Activated T-cell treated with anti-CD3 and anti-CD28 coated beads, Interleukin-2, amount 50 U/mL, for 48 hours (primary cell): ENCODE measurements at places on chromosomes 1 and 21.

- DNase-seq = no peak
These were observed 56.9 kb downstream of the FHAD1 start for GRCh38 chr1:15303935-15304334.

- DNase-seq = no peak
These were observed 48.7 kb upstream of the KIRREL1 start for GRCh38 chr1:157944663-157945280.

GRCh38 chr1:226964068-226964425 lies 24.0 kb downstream of the COQ8A start:
- no peak for DNase-seq

DNA sequence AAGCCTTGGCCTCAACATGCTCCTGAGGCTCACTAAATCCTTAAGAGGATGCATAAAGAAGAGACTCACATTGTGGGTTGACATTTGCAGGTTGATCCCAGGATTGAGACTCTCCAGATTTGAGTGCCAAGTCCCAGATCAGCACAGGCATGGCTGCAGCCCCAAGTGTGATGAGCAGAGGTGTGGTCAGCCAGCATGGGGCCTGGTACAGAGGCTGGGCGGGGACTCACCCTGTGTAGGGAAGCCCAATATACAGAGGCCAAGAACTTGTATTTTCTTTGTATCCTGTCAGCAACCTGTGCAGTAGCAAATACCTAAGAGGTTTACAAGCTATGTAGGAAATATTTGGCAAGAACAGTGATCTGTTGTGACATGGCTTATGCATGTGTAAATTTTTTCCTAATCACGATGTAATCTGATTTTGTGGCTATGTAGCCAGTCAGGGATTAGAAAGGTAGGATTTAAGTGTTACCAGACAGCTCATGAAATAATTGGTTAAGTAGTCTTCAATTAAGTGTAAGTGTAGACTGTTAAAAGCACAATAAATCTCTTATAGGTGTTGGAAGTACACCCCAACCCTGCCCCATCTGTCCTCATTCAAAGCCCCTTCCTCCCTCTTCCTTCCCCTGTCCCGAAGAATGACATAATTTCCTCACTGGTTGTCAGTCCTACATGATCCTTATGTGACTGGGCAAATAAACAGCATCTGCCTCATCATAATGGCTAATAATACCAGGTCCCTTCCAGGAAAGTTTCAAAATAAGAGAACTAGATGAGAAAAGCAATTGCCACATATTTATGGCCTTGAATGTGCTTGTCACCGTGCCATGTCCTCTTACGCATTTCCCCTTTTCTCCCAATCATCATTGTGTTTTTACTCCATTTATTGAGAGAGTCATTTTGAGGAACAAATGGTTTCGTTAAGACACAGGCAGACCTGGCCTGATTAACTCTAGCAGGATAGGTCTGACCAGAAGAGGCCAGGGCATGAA lies 120.9 kb downstream of the HLX start:
- no peak for DNase-seq
